ENCODE measurements at places on chromosomes 16 and 17. TPM values are rescaled to one million over a fixed set of nuclear protein-coding genes. Genes with fewer than 3 reads are reported as not detected.
A peak's percentile ranks its signal among the peaks of the same experiment; 100 is the strongest.

- DNase-seq, result no peak
Observed at GRCh38 chr16:25138130-25138529, 26.6 kb downstream of the LCMT1 start.

The G6PC1 gene
- not detected for total RNA-seq

- DNase-seq, result no peak
Observed at GRCh38 chr17:74842599-74843351, 16.9 kb downstream of the GRIN2C start.

DNA sequence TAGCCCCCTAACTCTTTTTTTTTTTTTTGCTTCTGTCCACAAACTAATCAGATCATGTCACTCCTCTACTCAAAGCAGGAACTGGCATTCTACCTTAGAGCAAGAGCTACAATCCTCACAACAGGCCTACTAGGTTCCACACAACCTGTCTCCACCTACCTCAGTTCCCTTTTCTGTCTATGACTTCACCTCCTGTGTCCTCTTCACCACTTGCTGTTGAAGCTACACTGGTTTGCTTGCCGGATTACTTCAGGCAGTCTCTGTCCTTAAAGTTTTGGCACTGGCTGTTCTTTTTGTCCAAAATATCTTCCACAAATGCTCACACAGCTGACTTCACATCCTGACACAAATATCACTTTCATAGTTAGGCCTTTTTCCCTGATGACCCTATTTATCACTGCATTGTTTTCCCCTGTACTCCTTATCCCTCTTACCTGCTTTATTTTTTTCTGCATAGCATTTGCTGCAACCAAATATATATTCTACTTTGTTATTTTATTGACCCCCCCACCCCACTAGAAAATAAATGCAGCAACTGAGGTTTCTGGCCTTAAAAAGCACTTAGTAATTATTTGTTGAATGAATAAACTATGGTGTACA is 72.0 kb downstream of the KANSL1 start:
- no peak for DNase-seq

DNA sequence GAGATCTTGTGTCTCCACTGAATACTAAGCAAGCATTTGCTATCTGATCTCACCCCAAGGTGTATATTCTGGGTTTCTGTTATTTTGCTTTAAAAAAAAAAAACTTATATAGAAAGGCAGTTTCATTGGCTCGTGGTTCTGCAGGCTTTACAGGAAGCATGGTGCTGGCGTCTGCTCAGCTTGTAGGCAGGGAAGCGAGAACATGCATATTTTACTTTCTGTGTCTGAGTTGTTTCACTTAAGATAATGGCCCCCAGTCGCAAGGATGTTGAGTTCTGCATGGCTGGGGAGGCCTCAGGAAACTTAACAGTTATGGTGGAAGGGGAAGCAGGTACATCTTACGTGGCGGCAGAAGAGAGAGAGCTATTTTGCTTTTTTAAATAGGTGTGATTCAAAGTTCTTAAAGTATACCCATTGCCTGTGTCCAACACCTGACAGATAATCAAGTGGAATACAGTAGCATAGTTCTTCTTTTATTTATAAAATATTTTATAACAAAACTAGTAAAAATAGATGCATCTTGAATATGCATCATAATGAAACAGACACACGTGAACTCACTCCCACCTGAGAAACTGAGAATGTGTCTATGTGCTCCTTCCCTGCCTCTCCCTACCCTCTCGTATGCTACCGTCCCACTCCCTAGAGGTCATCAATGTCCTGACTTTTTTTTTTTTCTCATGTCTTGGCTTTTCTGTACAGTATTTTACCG is 15.4 kb upstream of the ARHGAP17 start:
- DNase-seq, result no peak

The RHBDF1 gene
- total RNA-seq, result 0.33 TPM

DNA sequence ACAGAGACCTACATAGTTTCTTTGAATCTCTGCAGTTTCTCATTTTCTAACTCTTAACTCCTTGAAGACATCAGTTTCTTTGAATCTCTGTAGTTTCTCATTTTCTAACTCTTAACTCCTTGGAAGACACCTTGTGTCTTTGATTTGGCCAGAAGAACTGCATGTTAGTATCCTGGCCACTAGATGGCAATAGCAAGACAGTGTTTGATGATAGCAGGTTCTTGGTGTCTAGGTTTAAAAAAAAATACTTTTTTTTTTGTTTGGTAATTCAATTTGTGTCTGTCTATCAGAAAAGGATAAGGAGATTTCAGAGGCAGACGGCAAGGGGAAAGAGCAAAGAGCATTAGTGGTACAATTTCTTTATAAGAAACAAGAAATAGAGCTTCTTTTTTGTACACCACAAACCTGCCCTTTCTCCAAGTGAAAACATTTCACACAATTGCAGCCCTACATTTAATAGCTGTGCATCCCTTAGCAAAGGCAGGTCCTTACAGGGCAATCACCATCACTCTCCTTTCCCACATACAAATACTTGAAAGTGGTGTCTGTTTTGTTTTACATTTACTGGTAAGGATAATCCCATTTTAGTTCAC is 1324.9 kb upstream of the CDH8 start:
- no peak for DNase-seq

The MCRIP1 gene
- 49.9 TPM for total RNA-seq

DNA sequence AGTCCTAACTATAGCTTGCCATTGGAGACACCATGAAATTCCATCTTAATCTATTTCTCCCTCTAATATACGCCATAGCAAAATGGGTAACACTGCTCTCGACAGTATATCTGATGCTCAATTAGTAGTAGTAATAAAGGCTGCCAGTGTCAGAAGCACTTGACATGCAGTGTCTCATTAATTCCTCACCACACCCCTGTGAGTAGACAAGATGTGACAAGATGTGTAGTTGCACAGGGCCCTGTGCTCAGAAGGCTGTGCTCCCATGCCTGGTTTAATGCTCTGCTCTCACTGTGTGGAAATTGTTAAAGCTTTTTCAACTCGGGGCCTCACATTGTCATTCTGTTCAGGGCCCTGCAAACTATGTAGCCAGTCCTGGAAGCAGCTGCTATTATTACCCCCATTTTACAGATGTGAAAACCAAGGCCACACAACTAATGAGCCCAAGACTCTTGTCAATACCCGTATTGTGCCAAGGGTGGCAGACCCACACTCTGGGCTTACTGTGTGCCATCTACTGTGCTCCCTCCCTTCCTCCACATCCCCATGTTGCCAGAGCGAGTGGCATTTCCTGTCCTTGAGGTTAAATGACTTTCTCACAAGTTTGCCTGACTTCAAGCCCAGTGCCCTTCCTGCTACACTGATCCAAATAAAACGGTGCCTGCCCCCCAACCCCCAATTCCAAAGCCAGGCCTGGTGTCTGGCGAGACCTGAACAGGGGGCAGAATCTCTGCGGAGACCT is 287.3 kb upstream of the CCL2 start:
- DNase-seq, result peak; percentile 53

- no peak for DNase-seq
Observed at GRCh38 chr17:81722184-81723120, 10.4 kb downstream of the SLC25A10 start.

GRCh38 chr16:87015021-87015420 is 302.2 kb downstream of the C16orf95 start:
- DNase-seq, result no peak

DNA sequence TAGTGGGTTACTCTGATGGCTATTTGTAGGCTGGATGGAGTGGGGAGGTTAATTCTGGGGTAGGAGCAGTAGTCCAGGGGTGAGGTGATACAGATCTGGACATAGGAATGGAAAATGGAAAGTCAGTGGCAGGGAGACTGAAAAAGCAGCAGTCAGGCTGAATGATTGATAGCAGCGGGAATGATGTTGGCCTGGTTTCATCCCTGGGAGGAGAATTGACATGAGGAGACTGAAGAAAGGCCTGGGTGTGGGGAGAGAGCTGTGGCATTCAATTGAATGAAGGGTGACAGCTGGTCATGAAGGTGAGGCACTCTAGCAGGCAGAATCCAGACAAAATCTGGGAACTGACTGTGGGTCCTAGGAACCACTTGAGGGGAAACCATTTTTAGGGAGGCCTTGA is 34.7 kb upstream of the CLEC18A start:
- DNase-seq, result no peak

DNA sequence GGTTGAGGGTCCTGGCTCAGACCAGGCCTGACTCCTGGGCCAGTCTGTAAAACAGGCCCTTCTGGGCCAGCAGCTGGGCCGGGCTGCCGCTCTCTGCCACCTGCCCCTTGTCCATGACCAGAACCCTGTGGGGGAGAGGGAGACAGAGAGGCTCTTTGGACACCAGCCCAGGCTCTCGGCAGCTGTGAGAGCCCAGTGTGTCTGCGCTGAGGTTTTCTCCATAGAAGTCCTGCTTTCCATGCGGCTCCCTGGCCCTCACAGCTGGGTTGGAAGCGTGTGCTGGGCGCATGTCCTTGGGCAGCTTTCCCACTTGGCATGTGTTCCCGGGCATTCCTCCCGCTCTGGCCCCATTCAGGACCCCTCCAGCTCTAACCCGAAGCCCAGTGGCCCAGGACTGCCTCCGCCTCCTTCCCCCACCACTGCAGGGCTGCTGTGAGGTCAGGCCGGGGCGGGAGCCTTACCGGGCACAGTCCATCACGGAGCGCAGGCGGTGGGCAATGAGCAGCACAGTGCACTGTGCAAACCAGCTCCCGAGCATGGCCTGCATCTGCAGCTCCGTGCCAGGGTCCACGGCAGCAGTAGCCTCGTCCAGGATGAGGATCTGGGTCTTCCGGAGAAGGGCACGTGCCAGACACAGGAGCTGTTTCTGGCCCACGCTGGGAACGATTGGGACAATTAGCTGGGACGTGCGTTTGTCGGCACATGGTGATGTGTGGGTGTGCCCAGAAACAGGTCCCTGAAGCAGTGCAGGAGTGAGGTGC is 73.0 kb downstream of the ABCC6 start:
- DNase-seq, result no peak

The CAPNS2 gene
- total RNA-seq, result not detected

DNA sequence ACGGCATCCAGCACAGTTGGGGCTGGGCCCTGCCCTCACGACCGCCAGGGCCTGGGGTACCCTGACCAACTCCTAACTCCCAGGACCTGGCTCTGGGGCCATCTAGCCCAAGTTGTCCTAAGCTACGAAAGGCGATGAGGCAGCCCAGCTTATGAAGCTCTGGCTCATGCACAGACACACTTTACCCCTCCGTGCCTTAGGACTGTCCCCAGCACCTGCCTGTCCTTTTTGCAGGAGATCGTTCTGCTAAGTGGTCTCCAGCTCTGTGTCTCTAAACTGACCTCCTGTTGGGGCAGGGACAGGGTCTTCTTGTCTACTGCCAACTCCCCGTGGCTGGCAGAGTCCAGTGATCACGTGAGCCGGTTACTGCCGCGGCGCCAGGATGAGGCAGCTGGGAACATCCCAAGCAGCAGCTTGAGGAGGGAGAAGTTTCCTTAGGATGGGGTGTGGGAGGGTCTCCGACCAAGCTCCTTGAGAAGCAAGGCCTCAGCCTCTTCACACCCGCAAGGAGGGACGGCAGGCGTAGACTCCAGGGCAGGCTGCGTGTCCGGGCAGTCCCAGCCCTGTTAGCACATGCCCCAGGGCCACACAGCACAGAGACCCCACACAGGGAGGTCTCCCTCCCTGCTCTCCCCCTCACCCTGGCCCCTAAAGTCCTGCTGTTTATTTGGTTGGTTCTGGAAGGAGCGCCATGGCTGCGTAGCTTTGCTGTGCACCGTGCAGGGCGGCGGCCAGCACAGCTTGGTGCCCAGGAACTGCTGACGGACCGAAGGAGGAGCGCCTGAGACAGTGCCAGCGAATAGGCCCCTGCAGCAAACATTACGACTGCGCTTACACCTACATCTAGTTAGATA is 16.4 kb upstream of the METRNL start:
- DNase-seq, result no peak

The PRR35 gene
- total RNA-seq, result not detected

DNA sequence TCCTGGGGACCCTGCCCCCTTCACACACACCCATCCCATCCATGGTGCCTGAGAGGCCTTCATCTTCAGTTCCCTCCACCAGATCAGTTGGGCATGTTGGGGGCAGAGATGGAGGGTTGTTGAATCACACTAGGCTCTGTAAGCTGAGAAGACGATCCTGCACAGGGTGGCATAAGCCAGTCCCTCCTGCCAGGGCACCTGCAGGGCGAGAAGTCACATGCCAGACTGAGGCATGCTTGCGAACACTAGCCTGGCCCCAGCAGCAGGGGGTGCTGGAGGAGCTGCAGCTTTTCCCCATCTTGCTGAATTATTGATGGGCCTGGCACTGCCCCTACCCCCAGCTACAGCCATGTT is 6.1 kb upstream of the TBX2 start:
- no peak for DNase-seq

GRCh38 chr16:49755716-49756505 is 100.0 kb downstream of the ZNF423 start:
- DNase-seq, result no peak

The CHST5 gene
- 0.14 TPM for total RNA-seq

- DNase-seq, result no peak
Observed at GRCh38 chr17:48486557-48486956, 44.3 kb downstream of the HOXB1 start.

DNA sequence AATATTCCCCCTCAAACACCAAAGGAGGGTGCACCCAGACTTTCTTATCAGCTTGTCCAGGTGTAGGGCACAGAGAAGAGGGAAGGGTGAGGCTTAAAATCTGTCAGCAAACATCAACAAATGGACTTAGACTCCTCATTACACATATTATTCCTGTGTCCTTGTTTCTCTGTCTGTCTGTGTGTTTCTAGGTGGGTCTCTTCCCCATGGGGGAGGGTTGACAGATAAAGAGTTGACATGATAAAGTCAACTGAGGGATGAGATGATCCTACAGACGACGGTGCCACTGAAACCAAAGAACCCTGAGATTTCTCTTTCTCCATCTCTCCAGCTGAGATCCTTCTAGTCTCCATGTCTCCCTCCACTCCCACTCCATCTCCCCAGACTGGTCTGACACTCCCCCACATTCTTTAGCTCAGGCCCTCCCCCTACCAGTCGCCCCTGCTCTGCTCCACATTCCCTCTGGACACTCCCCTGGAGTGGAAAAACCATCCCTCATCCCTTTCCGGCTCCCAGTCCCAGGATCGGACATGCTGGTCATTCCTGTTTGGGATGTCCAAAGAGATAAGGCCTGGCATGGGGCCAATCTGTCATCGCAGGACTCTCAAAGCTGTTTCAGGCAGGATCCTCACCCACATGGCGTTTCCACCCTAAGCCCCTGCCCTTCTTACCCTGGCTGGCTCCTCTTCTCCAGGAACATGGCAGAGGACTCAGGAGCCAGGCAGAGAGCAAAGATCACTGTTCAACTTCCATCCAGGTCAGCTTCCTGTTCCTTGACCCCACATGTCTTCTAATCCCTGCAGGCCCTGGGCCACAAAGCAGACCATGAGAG is 2.9 kb upstream of the ITGA3 start:
- DNase-seq, result no peak

DNA sequence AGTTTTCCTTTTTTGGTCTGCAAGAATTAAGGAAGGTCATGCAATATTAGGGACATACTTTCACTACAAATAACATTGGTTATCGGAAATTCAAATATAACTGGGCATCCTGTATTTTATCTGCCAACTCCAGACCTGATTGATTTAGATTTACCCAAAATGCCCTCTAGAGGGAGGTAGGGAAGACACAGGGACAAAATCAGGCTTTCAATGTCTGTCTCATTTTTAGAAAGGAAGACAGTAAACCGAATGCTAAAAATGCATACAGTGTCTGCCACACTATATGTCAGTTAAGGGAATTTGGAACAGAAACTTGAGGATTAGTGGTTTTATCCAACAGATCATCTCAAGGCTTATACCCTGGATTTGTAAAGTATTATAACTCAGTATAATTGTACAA is 161.7 kb upstream of the SOX9 start:
- no peak for DNase-seq
